Fibroblast of skin of right quadriceps (primary cell): ENCODE measurements at places on chromosomes 3 and 15.

GRCh38 chr15:38075466-38075865 lies 141.0 kb downstream of the TMCO5A start:
- no peak for DNase-seq

DNA sequence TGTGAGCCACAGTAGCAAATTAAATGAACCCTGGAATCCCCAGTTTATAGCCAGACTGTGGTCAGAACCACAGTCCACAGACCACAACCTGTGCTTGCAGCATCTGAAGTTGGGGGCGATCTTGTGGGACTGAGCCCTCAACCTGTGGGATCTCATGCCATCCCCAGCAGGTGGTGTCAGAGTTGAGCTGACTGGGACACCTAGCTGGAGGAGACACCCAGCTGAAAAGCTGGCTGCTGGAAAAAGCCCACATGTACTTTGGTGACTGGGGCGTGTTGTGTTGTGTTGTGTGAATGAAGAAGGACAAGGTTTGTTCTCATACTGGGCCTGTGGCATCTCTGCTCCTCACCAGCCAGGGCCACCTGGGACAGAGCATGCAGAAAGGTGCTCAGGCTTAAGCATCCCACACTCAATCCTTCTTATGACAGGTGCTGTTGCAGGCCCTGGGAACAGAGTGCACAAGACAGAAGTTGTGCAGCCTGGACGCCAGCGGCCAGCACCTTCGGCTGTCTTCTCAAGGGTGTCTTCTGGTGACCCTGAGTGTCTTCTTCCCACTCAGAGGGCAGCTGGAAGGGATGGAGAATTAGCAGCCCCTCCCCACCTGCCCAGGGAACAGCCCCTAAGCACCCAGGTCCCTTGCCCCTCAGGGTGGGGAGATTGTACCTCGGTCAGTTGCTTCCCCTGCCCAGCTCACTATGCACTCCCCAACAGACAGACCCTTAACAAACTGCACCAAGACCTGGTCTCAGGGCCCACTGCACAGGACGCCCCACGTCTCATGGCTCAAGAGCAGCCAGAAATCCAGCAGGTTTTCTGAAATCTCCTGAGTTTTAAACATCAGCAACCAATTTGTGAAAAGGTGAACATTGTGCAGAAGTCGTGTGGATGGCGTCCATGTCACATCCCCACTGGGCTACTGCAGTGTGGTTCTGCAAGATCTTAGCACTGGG lies 2.2 kb upstream of the UROC1 start:
- DNase-seq, result no peak

DNA sequence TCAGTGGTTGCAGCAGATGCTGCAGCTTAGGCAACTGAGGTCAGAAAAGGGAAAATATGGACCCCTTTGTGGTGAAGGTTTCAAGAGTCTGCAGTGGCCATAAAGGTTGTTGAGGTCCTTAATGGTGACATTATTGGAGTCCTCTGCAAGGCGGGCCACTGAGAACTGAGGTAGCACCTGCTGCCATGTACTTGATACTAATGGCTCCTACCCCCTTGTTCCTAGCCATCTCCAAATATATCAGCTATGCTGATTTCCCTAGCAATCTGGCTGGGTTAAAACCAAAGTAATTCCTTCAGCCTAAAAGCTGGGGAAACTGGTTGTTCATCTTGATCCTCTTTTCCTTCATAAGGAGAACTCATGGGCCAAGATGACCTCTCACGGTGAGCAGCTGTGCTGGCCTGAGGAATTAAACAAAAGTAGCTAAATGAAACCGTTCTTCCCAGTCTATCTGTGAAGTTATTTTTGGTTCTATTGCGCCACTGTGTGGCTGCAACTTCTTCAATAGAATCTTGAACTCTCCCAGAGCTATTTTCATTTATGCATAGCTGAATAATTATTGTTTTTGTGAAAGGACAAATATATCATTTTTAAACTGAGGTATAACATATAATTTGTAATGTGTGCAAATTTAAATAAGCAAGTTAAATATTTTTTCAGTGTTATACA lies 76.1 kb upstream of the PLSCR4 start:
- DNase-seq, result peak; percentile 68

GRCh38 chr3:86989611-86990010 lies 1.3 kb downstream of the VGLL3 start:
- DNase-seq, result peak; percentile 28

GRCh38 chr15:95624100-95624499 lies 706.4 kb upstream of the NR2F2 start:
- no peak for DNase-seq

DNA sequence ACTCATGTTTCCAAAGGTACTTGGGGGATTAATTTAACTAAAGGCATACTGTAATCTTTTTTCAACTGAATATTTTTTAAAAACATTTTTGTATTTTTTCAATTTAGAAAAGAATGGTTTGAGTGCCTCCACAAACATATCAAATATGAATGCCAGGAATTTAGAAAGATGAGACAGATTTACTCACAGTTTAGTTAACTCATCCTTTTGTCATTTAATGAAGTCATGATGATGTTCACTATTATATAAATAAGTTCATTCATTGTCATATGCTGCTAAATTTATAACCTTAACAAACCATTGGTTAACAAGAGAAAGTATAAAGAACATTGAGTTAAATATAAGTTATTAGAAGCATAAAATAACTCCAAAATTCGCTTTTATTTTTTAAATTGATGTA lies 50.0 kb downstream of the FGF7 start:
- no peak for DNase-seq

- no peak for DNase-seq
Observed at GRCh38 chr3:128069271-128069670, 17.0 kb downstream of the SEC61A1 start.

GRCh38 chr3:6060251-6060650 lies 800.7 kb upstream of the GRM7 start:
- no peak for DNase-seq

DNA sequence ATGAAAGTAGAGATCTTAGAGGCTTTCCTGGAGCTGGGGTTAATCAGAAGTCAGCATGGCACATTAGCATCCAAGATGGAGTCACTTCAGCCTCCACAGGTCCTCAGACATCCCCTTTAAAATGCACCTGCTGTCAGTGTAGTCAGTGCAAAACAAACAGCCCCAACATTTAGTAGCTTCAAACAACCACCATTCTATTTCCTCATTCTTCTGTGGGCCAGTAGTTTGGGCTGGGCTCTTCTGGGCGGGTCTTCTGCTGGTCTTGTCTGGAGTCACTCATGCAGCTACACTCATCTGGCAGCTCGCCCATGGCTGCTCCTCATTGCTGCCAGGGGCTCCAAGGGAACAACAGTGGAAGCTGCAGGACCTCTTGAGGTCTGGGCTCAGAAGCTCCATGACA lies 99.9 kb downstream of the TLE3 start:
- DNase-seq, result peak; percentile 49

- DNase-seq, result no peak
Observed at GRCh38 chr3:194675680-194676079, 3.7 kb upstream of the LSG1 start.

DNA sequence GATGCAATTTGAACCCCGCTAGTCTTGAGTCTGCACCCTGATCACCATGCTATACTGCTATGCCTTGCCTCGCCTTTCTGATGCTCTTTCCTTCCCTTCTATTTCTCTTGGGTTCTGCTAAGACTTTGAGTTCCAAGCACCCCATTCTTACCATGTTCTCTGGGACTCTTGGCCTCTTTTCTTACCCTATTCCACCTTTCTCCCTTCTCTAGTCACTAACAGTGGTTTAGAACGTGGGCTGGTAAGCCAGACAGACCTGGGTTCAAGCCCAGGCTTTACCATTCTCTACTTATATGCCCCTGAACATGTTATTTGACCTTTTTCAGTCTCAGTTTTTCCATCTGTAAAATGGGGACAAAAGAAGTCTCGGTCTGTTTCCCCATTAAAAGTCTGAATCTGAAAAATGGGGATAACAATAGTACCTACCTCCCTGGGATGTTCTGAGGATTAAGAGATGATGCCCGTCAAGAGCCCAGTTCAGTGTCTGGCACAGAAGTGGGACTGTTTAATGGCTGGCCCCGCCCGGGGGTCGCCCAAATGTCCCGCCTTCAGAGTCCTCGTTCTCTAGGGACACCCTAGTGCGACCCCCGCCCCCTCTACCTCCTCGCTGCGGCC lies 376 bp downstream of the TADA3 start:
- DNase-seq, result no peak

DNA sequence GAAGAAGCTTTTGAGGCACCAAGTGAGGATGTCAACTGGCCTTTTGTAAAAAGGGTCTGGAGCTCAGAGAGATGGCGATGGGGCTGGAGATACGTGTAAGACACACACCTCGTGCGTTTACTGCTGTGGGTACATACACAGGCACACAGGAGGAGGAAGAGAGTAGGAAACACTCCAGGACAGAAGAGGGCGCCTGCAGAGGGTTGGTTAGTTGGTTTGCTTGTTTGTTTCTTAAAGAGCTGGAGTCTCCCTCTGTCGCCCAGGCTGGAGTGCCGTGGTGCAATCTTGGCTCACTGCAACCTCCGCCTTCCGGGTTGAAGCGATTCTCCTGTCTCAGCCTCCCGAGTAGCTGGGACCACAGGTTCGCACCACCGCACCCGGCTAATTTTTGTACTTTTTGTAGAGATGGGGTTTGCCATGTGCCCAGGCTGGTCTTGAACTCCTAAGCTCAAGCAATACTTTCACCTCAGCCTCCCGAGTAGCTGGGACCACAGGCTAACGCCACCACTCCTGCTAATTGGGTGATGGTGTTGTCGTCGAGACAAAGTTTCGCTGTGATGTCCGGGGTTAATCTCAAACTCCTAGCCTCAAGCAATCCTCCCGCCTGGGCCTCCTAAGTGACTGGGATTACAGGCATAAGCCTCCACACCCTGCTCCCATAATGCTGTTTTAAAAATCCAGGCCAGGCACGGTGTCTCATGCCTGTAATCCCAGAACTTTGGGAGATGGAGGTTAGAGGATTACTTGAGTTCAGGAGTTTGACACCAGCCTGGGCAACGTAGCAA lies 1.3 kb upstream of the PRR20G start:
- no peak for DNase-seq

DNA sequence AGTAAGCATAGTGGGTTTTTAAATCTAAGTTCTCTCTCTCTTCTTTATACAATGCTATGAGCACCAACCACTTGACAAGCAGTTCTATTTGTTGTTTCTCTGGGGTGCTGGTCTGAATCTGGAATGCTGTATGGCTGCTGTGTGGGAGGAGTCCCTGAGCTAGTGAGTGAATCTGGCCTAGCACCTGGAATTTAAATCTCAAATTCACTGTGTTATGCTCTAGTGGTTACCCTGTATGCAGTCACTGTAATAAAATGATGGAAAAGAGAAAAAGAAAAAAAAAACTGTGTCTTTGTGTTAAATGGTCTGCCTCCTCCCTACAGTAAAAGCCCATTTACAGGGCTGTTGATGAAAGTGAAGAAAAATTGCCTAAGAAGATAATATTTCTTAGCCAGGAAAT lies 155.0 kb downstream of the ATP8B4 start:
- no peak for DNase-seq

DNA sequence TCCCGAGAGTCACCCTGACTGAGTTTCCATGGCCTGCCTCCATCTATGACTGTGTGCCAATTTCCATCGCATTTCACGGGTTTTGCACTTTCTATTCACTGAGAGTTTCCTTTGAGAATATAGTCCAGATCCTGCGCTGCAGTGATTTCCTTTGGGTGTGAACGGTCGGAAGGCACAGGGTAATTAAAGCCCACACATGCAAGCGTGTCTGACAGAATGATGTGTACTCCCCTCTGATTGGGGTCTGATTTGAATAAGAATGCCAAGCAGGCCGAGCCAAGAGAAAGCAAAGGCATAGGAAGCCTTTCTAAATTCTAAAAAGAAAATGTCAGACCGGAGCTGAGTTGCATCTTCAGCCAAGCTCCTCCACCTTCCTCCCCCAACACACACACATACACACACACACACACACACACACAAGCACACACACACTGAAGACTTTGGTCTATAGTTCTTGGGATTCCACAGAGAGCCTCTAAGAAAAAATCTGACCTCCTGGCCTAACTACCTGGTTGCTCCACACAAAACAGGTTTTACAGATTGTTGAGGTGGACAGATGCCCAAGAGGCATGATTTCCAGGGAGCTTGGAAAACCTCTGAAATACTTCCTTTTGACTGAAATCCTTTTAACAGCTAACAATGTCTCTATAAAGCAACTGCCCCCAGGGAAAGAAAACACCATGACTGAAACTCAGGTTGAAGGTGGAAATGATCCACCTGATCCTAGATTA lies 59.7 kb upstream of the LRRN1 start:
- no peak for DNase-seq

GRCh38 chr3:43793648-43794372 lies 103.1 kb downstream of the ABHD5 start:
- no peak for DNase-seq

- no peak for DNase-seq
Observed at GRCh38 chr15:78059110-78059839, 18.2 kb downstream of the TBC1D2B start.

DNA sequence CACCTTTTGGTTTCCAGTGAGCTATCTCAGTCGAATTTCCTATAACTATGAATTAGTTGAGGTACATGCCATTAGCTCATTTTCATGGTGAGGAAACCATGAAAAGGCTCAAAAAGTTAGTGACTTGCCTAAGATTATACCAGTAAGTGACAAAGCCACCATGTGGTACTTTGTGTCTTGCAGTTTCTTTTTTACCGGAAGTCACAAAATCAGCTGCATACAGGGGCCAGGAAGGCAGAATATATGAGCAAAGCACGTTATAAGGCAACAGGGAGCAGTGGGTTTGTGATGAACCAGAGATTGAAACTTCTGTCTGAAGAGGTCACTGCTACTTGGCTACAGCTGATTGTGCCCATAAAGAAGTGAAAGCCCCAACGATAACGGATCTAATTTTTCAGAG lies 50.3 kb downstream of the CMTM8 start:
- DNase-seq, result no peak

- DNase-seq, result peak; percentile 80
Observed at GRCh38 chr3:159645874-159646273, 342.8 kb upstream of the IL12A start.

DNA sequence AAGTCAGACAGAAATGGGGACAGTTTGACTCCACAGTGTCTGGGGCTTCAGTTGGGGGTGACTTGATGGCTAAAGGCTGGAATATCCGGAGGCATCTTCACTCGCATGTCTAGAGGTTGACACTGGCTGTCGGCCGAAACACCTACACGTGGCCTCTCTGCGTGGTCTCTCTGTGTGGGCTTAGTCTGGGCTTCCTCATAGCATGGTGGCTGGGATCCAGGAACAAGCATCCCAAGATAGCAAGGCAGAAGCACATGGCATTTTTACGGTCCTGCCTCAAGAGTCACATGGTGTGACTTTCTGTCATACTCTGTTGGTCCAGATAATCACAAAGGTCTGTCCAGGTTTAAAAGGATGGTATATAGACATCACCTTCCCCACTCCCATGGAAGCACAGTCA lies 34.5 kb downstream of the MAGI1 start:
- DNase-seq, result no peak

DNA sequence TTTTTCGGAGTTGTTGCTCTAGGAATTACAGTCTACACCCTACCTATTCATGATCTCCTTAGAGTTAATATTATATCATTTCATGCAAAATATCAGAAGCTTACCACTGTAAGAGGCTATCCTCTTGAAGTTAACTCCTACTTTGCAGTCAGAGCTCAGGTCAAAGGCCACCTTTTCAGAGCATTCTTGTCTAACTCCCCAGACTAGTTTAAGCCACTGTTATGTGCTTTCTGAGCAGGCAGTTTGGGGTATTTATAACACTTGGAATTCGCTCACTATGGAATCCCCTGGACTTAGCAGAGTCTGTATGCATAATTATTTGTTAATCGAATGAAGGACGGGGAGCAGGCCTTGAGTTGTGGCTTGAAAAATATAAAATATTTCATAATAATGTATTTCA lies 21.7 kb downstream of the MED12L start:
- no peak for DNase-seq

- DNase-seq, result no peak
Observed at GRCh38 chr3:72768936-72769335, 79.3 kb downstream of the SHQ1 start.
